Epithelial cell of esophagus (primary cell): ENCODE measurements at places on chromosomes 3 and 15.

- no peak for DNase-seq
Measured at GRCh38 chr15:100018191-100018590, 285.0 kb upstream of the LYSMD4 start.

- DNase-seq, result peak; percentile 89
Measured at GRCh38 chr3:44685128-44685800, 27.2 kb upstream of the ZNF502 start.

DNA sequence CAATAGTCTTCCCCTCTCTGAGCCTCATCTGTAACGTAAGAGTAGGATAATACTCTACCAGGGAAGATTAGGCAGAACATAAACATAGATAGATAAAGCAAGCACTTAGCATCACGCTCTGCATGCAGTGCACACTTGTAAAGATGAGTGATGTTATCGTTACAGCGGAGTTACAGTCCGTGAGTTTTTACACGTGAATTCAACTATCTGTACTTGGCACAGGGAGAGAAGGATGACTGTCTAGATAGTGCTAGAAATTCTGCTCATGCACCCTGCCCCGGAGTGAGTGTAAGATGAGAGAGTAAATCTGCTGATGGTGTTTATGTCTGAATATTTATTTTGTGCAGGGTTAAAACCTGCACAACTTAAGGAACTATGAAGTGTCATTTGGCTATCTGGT, 35.8 kb downstream of the HAPLN3 start:
- DNase-seq, result no peak

DNA sequence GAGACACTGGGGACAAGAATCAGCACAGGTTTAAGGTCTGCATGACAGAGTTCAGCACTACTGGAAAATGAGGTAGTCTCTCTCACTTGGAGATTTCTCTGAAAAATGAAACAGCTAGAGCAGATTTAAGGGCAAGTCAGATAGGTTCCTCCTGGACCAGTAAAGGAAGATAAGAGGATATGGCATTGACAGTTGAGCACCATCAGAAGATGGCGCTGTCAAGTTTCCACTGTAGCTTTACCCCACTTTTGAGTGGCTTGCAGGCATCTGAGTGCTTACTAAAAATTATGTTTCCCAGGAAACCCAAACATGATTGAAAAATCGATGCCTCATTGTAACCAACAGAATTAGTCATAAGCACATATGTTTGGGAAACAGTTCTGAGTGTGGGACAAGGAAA, 407.2 kb upstream of the UBE2E2 start:
- DNase-seq, result peak; percentile 4

GRCh38 chr3:18066899-18067582, 324.6 kb upstream of the TBC1D5 start:
- peak; percentile 58 for DNase-seq

GRCh38 chr3:171770689-171771620, 39.3 kb downstream of the PLD1 start:
- peak; percentile 94 for DNase-seq

- DNase-seq, result no peak
Measured at GRCh38 chr3:109072194-109072593, 45.7 kb downstream of the MORC1 start.

DNA sequence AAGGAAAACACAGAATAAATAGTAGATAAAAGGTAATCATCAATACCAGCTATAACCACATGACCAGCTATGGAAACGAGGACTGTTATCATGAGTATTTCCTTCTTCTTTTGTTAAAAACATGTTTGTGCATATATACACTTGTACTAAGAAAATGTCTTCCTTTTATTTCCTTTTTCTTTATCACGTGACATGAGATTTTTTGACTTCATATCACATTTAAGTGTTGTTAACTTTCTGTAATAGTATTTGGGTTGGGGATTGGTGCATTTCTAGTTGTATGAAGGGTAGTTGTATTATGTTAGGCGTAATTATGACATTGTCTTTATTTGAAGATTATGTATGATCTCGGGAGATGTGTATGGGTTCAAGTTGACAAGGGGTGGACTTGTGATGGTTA, 278.5 kb upstream of the ZNF385D start:
- no peak for DNase-seq
